ENCODE measurements at places on chromosomes 1 and 21. TPM values are rescaled to one million over a fixed set of nuclear protein-coding genes. Genes with fewer than 3 reads are reported as not detected.

Gene LCE1E
- total RNA-seq: not detected

DNA sequence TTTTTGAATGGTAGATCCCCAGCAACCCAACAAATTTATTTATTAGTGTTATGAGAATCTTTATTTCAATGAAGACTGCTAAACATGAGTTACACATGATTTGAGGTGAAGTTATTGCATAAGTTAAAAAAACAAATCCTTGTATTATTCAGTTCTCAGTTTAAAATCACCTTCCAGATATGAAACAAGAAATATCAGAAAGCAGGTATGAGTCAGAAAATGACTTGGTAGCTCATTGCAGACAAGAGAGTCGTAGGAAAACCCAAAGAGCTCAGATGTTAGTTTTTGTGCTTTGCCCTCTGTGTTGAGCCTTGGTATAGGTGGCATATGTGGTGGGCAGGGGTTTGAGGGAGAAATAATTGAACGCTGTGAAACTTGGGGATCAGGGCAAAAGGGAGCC lies 339.4 kb downstream of the BRINP3 start:
- DNase-seq: peak; percentile 50

DNA sequence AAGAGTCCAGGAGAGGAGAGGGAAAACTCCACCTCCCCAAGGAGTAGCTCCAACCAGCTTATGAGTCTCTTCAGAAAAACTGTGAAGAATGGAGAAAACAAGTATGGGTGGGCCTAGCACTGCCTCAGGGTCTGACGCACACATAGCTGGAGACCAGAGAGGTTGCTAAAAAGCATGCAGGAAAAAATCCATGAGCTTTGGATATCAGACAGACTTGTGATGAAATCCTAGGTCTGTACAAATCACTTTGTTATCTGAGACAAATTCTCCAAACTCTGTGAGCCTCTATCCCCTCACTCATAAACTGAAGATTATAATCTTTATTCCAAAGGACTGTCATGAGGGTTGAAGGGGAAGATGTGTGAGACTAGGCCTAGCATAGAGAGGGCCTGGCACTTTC lies 141.5 kb upstream of the FGGY start:
- DNase-seq: no peak

Gene AK5
- 3.4 TPM for total RNA-seq

GRCh38 chr1:159187033-159187432 lies 15.6 kb downstream of the CADM3 start:
- no peak for DNase-seq

- no peak for DNase-seq
These were observed 472.3 kb upstream of the BRINP3 start for GRCh38 chr1:190949939-190950338.

GRCh38 chr1:2482588-2482987 lies 6.5 kb downstream of the PLCH2 start:
- DNase-seq: no peak

DNA sequence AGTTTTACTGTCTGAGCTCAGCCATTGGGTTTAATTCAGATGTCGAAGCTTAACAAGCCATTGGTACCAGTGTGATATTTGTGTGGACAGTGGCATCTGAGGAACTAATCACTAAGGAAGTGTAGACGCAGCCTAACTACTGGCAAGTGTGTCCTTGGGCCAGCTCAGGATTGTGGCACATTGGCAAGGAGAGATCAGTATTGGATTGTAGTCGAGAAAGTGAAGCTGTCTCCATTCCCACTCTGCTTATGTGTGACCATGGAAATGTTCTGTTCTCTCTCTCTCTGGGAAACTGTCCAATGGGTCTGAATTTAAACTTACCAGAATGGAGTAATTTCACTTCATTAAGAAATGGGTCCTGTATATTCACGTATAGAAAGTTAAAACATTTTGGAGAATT lies 112.2 kb downstream of the ITSN1 start:
- DNase-seq: no peak

GRCh38 chr1:151386002-151386401 lies 13.4 kb upstream of the PSMB4 start:
- no peak for DNase-seq

Gene CD34
- total RNA-seq: not detected

GRCh38 chr1:231808990-231809389 lies 182.4 kb downstream of the DISC1 start:
- DNase-seq: peak; percentile 95

DNA sequence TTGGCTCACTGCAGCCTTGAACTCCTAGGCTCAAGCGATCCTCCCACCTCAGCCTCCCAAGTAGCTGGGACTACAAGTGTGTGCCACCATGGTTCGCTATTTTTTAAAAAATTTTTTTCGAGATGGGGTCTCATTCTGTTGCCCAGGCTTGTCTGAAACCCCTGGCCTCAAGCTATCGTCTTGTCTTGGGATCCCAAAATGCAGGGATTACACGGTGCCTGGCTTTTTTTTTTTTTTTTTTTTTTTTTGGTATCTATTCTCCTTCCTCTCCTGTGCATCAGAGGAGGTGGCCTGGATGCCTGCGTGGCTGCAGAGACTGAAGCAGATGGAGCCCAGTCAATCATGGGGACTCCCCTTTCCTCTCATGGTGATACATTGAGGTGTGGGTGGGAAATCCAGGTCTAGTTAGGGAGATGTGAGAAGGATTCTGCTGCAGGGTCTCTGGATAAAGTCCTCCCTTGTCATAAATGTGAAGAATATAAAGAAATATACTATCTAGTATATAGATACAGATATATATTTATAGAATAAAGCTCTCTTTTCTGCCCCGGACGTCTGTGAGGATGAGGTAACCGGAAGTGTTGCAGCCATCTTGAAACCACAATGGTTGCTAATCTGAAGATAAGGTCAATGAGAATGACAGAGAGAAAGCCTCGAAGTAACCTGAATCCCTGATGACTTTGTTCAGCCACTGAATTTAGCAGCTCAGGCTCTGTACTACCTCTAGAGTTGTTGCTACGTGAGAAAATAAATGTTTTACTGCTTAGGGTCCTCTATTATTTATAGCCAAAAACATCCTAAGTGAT lies 19.5 kb upstream of the RGSL1 start:
- DNase-seq: peak; percentile 2

Gene FCMR
- 4.6 TPM for total RNA-seq

Gene TCHH
- not detected for total RNA-seq

Gene ISG20L2
- 39.2 TPM for total RNA-seq
